ENCODE measurements at places on chromosomes 3 and 15.

DNA sequence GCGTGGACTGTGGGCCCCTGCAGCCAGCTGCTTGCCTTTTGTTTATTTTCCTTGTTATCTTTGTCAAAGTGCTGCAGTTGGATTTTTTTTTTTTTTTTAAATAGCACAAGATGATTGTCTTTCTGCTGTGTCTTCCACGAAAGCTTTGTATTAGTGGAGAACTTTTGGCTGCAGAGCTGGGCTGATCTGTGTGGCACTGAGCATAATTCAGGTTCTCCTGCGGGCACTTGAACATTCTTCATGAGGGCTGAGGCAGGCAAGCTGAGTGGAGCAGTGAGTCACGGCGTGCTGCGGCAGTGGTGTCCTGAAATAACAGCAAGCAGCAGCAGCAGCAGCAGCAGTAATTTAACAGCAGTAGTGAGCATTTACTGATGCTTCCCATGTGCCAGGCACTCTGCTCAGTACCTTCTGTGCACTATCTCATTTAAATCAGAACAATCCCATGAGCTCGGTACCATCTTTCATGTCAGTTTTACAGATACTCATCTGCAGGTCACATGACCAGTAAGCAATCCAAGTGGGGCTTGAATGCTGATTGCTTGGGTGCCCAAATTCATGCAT lies 45.8 kb downstream of the MITF start:
- no peak for DNase-seq

DNA sequence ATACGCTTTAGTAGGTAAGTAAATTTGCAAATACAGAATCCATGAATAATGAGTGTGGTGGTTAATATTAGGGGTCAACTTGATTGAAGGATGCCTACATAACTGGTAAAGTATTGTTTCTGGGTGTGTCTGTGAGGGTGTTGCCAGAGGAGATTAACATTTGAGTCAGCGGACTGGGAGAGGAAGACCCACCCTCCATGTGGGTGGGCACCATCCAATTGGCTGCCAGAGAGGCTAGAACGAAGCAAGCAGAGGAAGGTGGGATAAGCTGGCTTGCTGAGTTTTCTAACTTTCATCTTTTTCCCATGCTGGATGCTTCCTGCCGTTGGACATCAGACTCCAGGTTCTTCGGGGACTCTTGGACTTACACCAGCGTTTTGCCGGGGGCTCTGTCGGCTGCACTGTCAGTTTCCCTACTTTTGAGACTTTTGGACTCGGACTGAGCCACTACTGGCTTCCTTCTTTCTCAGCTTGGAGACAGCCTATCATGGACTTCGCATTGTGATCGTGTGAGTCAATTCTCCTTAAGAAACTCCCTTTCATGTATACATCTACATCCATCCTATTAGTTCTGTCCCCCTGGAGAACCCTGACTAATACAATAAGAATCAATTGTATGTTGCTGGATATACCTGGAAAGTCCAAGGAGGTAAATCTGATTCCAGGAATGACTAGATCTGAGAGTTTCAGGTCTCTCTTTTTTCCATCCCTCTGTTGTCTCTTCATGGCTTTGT lies 25.8 kb upstream of the NEDD4 start:
- DNase-seq, result no peak

DNA sequence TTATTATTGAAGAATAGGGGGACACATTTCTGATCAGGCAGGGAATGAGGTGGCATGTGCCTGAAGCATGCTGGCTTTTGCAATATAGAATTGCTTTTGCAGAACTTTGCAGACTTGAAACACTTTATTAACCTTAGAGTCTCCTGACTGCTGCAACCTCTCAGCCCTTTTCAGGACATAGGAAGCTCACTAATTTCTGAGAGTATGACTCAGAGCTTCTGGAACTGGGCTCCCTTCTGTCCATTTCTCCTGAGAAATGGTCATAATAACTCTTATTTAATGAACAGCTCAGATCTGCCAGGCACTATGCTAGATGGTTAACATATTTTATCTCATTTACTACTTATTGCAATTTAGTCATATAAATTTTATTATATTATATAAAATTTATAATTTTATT lies 38.6 kb upstream of the DGKG start:
- no peak for DNase-seq

DNA sequence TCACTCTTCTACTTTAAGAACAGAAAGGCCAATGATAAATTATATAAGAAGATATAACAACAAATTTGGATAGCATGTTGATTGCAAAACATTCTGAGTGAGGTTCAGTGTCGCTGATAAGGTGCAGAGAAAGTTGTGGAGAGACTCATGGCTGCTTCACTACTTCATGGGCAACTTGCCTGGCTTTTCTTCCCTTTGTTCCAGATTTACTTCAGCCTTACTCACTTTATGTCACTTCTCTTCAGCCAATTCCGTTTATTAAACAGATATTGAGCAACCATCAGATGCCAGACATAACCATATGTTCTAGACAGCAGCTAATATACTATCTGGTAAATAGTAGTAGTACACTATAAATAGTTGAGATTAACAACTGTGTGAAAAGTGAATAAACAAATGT lies 150.0 kb upstream of the CHL1 start:
- no peak for DNase-seq

DNA sequence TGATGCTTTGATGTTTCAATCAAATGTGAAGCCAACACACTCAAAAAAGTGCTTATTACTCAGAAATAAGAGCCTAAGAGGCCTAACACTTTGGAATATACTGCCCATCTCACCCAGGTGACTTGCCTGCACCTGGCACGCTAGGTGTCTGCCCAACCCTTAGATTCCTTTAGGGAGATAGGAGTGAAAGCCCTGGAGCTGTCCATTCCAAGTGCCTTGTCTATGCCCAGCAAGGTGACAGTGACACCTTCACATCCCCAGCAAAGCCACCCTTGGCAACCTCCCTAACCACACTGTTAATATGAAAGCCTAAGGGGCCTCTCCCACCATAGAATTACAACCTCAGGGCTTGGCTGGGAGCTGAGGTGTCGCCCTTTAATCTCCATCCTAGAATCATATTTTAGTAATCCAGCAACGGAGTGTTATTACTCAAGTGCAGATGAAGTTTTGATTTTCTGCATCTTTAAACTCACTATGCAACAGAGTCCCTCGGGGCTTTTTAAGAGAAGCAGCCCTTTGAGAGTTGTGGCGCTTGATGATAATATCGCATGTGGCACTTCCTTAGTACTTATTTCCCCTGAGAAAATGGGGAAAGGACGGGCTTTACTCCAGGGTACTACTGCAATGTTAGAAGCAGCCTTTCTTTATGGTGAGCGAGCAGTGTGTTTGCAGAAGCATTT lies 24.8 kb downstream of the ATP10A start:
- DNase-seq, result no peak

GRCh38 chr3:183515968-183516851 lies 39.3 kb downstream of the KLHL6 start:
- no peak for DNase-seq

- no peak for DNase-seq
Observed at GRCh38 chr3:38345879-38346586, 552 bp upstream of the XYLB start.

GRCh38 chr15:68508485-68509189 lies 70.2 kb upstream of the CORO2B start:
- DNase-seq, result no peak

GRCh38 chr3:178385280-178385952 lies 150.8 kb upstream of the KCNMB2 start:
- peak; percentile 33 for DNase-seq

GRCh38 chr3:59374818-59375211 lies 325.0 kb upstream of the CFAP20DC start:
- DNase-seq, result no peak

- DNase-seq, result no peak
Observed at GRCh38 chr3:177057768-177058167, 139.5 kb downstream of the TBL1XR1 start.

DNA sequence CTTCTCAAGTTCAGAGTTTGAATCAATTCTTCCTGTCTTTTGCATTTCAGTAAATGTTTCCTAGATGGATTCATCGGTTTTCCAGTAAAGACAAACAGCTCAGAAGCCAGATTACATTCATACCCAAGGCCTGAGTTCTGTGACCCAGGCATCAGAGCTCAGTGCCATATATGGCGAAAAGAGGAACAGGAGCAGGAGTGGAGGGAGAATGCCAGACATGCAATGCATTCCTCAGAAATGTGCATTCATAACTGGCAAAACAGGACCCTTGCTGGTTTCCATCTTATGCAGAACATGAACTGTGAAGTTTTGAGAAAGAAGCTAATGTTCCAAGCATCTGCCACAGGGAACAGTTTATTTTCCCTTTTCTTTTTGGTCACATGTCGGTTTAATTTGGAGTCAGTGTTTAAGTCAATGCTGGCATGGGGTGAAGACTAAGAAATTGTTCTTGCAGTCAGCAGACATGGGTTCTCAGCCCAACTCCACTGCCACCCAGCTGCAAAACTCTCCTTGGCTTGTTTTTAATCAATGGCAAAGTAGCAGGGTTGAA lies 116.5 kb downstream of the LPP start:
- DNase-seq, result no peak

GRCh38 chr3:120684896-120685295 lies 2.9 kb upstream of the HGD start:
- no peak for DNase-seq

DNA sequence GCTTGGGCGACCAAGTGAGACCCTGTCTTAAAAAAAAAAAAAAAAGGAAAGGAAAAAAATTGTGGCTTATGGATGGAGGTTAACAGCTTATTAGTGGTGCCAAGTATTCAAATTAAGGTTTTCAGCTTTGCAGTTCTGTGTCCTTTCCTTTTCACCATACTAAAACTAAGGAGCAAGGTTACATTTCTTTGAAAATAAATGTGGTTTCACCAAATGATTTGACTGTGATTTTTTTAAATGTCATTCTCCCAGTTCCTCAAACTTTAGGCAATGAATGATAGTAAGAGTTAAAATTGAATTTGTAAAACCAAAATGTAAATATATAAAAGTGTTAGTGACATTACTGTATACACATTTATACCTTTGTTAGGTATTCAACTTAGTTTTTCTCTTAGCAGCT lies 9.6 kb downstream of the CHRNA5 start:
- no peak for DNase-seq

DNA sequence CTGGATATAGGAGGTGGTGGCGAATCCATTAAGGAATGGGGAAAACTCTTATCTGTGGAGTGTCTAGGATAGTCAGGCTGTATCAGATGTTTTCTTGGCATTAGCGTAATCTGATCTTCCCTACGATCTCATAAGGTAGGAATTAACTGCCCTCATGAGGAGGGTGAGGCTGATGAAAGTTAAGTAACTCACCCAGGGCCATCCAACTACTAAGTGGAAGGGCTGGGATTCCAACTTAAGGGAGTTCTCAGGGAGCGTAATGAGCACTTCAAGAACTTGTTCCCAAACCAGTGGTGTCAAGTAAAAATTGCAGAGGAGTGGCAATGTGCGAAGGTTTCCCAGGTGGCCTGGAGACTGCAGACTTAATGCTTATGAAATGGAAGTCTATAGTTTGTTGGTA lies 55.9 kb upstream of the OSBPL11 start:
- no peak for DNase-seq

- no peak for DNase-seq
Observed at GRCh38 chr3:141093397-141093796, 42.2 kb downstream of the SPSB4 start.

DNA sequence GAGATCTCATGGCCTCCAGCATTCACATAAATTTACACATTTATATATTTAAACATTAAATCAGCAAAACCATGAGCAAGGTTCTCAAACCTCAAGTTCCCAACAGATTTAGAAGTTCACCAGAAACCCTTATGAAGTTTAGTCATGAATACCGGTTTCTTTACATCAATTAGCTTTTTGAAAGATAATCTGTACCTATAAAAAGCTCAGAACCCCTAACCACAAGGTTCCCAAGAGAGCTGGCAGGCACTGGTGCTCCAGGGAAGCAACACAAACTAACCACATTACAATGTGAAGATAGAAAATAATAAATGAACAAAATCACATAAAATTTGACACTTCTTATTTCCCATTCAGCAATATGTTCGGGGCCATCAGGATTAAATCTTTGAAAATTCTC lies 150.9 kb downstream of the FBN1 start:
- DNase-seq, result no peak

GRCh38 chr3:154144825-154145465 lies 23.8 kb downstream of the ARHGEF26 start:
- no peak for DNase-seq

DNA sequence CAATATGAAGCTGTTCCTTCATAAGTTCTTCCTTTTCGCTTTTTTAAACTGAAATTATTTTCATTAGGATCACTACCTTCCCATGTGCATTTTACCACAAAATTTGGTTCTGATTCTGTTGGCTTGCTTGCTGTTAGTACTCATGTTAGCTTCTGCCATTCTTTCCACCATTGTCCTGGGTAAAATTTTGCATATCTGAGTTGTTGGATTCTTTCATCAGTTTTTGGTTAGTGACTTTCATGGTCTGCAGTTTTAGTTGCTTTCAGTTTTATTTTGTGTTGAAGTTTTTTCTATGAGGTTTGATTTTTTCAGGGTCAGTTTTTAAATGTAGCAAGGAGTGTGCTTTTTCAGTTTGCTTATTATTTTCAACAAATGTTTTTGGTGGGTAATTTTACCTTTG lies 71.9 kb downstream of the SMAD3 start:
- no peak for DNase-seq

DNA sequence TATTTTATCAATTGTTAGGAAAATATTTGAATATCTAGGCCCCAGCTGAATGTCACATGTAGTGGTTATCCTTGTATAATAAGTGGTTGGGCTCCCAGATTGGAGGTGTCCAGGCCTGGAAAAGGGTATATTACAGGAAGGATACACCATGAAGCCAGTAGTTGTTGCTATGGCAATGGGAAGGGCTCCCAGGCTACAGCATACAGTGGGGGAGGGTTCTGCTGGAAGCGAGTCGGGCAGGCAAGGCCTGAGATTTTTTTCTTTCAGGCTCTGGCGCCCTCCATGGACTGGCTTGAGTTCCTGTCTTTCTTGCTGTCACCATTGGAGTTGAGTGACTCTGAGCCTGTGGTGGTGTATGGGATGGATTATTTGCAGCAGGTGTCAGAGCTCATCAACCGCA lies 8.9 kb downstream of the ECE2 start:
- DNase-seq, result peak; percentile 73

GRCh38 chr3:56830884-56831283 lies 29.1 kb upstream of the ARHGEF3 start:
- no peak for DNase-seq

GRCh38 chr3:172538368-172539151 lies 15.3 kb upstream of the TNFSF10 start:
- no peak for DNase-seq

GRCh38 chr3:157059181-157059580 lies 100.8 kb downstream of the CCNL1 start:
- DNase-seq, result no peak

- no peak for DNase-seq
Observed at GRCh38 chr3:112484352-112484751, 14.9 kb downstream of the BTLA start.

- no peak for DNase-seq
Observed at GRCh38 chr3:118850687-118851086, 184.0 kb downstream of the IGSF11 start.

- no peak for DNase-seq
Observed at GRCh38 chr15:93037820-93038705, 50.9 kb downstream of the RGMA start.

DNA sequence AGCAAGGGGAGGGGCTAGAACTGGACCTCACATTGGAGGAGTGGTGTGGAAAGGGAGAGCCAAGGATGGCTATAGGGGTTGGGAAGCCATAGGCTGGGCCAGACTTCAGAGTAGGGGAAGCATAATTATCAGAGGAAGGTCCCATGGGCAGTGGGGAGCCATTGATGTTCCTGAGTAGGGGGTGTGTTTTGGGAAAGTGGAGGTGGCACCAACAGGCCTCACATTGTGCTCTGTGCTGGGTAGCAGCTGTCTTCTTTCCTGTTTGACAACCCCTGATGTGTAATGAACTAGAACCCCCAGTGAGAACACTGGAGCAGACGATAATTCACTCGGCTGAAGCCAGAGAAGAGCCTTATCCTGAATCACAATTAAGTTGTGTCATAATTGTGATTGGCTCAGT lies 41.2 kb downstream of the SLC6A11 start:
- DNase-seq, result no peak

Data from SHP77 treated with DMSO at 0.1 percent for 48 hours (cell line).